Effector CD8-positive, alpha-beta T cell (primary cell): ENCODE measurements at places on chromosomes 5 and 9.

GRCh38 chr5:151892393-151892792 is 32.3 kb downstream of the GLRA1 start:
- no peak for DNase-seq

GRCh38 chr5:23457780-23458179 is 49.6 kb upstream of the PRDM9 start:
- DNase-seq, result no peak

- no peak for DNase-seq
These were observed 61.2 kb upstream of the SLC25A51 start for GRCh38 chr9:37965116-37965515.

GRCh38 chr9:121350993-121351561 is 19.0 kb downstream of the STOM start:
- no peak for DNase-seq

DNA sequence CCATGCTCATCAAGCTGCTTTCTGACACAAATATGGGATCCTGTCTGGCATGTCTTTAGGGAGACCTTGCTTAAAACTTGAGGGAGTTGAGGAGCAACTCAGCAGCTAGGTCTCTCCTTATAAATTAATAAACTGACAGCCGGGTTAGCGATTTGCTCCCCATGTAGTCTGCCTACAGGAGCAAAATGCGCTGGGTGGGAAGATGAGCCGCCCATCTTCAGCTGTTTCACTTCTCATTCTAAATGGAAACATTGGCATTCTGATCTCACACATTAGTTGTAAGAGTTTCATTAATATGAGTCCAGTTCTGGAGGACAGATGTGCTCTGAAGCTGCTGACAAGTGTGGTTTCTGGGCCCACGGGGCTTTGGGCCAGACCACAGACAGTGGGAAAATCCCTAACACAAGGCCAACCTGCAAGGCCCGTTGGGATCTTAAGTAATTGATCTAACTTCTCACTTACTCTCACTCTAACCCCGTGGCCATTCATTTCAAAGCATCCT is 197.0 kb downstream of the MCTP1 start:
- no peak for DNase-seq

DNA sequence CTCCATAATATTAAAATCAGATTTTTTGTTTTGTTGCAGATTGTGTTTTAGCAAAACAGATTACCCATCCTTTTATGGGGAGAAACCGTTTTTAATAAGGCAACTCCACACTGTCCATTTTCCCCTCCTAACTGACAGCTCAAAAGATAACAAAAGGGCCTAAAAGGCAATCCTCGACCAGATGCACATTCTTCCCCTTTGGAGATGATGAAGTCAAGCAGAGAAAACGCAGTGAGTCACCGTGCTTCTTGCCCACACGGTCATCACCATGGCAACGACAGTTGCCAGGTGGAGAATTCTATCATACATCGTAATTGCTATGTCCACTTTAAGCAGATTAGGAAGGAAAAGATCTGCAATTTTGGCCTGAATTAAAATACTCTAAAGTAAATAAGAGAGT is 96.4 kb downstream of the DIRAS2 start:
- no peak for DNase-seq

- DNase-seq, result no peak
These were observed 48.6 kb upstream of the OLFM1 start for GRCh38 chr9:135038826-135039225.

GRCh38 chr5:113117543-113118115 is 141.0 kb downstream of the DCP2 start:
- DNase-seq, result no peak

- no peak for DNase-seq
These were observed 556.4 kb upstream of the CTNND2 start for GRCh38 chr5:12460493-12461261.

- no peak for DNase-seq
These were observed 28.5 kb upstream of the PHF24 start for GRCh38 chr9:34929506-34930102.

GRCh38 chr5:107812570-107813141 is 141.9 kb upstream of the EFNA5 start:
- no peak for DNase-seq

GRCh38 chr9:1869843-1870242 is 145.3 kb upstream of the SMARCA2 start:
- DNase-seq, result no peak

GRCh38 chr5:66796305-66797292 is 200.4 kb downstream of the MAST4 start:
- no peak for DNase-seq

GRCh38 chr5:140220032-140220697 is 45.2 kb downstream of the CYSTM1 start:
- no peak for DNase-seq

DNA sequence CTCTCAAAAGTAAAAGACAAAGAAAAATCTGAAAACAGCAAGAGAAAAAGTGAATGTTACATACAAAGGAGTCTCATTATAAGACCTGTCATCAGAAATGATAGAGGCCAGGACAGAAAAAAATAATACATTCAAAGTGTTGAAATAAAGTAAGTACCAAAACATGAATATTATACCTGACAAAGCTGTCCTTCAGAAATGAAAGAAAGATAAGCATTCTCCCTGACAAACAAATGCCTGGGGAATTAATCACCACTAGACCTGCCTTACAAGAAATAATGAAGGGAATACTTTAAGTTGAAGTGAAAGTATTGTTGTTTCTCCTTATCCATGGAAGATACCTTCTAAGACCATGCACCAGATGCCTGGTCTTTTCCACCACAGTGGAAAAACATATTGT is 1605.2 kb upstream of the CDH6 start:
- no peak for DNase-seq

- no peak for DNase-seq
These were observed 31.4 kb downstream of the KCTD16 start for GRCh38 chr5:144202072-144202471.

GRCh38 chr9:69637193-69637816 is 34.9 kb downstream of the APBA1 start:
- DNase-seq, result no peak

DNA sequence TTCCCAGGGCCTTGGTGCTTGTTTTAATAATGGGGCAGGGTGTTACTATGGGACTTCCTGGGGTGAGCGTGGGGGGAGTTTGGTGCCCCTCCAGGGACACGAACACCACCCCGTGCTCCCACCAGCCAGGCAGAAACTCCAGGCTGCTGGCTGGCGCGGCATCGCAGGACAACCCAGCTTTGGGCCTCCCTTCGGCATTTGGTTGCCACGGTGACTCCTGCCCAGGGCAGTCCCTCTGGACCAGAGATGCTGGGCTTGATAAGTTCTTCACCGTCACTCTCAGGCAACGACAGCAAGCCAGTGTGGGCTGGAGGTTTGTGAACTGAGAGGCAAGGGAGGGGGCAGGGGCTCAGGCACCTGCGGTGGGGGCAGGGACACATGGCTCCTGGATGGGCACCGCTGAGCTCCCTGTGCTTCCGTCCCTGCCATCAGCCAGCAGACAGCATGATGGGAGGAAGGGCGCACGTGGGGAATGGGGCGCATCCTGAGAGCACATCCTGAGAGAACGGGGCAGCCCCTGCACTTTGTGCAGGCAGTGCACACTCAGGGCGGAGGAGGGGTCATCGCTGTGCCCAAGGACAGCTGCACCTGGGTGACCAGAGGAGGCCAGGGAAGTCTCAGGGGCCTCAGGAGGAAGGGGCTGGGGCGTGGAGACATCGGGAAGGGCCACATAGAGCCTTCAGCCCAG is 116.4 kb downstream of the RXRA start:
- no peak for DNase-seq

- DNase-seq, result no peak
These were observed 331.6 kb downstream of the CDH12 start for GRCh38 chr5:22521521-22521920.

GRCh38 chr5:39464088-39464487 is 39.3 kb upstream of the DAB2 start:
- DNase-seq, result no peak

GRCh38 chr5:83744821-83745220 is 24.2 kb upstream of the HAPLN1 start:
- DNase-seq, result no peak

GRCh38 chr9:114324492-114324891 is 1.6 kb downstream of the ORM1 start:
- DNase-seq, result no peak

DNA sequence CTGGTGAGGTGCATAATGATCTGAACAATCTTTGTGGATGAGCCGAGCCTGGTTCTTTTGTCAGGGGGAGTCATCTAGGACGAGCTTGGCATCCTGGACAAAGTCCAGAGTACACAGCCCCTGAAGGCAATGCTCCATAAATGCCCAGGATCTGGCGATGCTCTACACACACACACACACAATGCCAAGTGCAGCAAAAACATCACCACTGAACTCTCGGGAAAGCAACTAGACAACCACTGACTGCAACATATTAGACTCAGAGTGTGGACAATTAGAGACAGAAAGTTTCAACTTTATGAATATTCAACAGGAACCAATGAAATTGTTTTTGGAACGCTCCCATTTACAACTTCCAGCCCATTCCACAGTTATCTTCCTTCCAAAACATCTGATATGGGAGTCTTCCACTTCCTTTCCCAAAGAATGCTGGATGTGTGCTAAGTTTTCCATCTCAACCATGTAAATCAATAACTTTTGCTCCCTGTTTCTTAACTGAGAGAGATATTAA is 227.6 kb upstream of the ANKRD55 start:
- DNase-seq, result no peak

GRCh38 chr9:127181315-127181580 is 58.8 kb upstream of the ANGPTL2 start:
- no peak for DNase-seq

GRCh38 chr5:6495433-6496206 is 47.0 kb downstream of the UBE2QL1 start:
- DNase-seq, result no peak

DNA sequence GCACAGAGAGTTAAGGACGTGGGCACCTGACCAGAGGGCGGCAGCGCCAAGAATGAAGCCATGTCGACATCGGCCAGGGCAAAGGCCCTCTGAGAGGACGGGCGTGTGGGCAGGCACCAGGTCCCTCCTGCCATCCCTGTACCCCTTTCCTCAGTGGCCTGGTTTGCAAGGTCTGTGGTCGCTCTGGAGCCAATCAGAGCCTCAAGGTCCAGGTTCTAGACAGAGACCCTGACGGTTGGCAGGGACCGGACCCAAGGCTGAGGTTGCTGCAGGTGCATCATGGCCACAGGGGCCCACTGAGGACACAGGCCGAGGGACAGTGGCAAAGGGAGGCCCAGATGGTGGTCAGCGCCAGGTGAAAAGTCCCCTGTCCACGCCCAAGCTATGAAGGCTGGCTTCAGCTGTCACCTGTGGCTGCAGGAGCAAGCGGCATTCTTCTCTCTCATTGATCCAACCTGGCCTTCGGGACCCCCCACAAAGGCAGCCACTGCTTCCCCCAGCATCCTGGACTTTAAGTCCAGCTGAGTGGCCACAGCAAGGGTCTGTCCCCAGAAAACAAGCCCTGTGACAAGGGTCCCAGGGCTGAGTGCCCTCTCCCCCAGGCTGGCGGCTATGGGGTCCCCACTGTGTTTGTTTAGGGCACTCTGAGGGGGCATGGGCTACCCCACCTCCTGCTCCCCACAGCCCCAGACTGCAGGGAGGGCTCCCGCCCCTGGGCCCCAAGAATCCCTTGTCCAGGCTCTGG is 48.9 kb downstream of the VAV2 start:
- no peak for DNase-seq

- no peak for DNase-seq
These were observed 42.7 kb upstream of the NCS1 start for GRCh38 chr9:130129432-130130061.

DNA sequence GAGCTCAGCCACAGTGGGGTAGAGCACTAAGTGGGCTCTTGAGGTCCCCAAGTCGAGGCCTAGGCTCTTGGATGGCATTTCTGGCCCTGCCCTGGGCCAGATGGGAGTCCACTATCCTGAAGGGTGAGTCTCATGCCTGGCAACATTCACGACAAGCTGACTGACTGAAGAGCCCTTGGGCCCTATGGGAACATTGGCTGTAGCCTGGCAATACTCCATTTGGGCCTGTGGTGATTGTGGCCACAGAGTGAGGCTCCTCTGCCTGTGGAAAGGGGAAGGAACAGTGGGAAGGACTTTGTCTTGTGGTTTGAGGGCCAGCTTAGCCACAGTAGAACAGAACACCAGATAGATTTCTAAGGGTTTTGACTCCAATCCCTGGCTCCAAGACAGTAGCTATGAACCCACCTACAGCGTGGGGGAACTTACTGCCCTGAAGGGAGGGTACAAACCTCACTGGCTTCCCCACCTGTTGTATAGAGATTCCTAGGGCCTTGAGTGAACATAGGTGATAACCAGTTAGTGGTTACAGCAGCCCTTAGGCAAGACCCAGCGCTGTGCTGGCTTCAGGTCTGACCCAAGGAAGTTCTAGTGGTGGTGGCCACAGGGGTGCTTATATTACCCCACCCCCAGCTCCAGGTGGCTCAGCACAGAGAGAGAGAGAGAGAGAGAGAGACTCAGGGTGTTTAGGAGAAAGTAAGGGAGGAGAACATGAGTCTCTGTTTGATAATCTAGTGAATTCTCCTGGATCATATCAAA is 72.4 kb downstream of the KIAA0825 start:
- DNase-seq, result no peak
